ENCODE measurements at places on chromosomes 12 and 14.

DNA sequence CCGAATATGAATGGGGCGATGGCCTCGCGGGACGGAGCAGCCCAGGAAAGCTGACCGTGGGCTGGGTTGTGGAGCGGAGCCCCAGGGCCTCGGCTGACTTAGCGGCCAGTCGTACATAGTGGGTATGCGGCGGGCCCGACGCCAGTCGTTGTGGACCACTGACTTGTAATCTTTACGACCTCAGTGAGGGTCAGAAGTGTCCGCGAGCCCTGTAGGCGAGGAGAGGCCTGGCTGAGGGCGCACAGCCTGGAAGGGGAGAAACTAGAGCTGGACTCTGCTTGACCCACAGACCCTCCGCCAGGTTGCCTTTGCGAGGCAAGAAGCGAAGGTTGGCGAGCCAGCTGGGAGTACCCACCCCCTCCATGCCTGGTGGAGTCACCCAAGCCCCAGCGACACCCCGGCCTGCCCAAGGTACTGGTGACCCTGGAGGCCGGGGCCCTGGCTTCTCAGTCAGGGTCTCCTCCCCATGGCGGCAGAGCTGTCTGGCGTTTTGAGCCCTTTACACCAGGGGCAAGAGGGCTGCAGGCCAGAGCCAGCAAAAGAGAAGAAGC, 15.6 kb upstream of the DYNC1H1 start:
- DNase-seq: no peak

GRCh38 chr12:42283739-42284138, 42.2 kb downstream of the ZCRB1 start:
- no peak for DNase-seq

GRCh38 chr12:4984344-4984743, 59.3 kb upstream of the KCNA5 start:
- DNase-seq: no peak

DNA sequence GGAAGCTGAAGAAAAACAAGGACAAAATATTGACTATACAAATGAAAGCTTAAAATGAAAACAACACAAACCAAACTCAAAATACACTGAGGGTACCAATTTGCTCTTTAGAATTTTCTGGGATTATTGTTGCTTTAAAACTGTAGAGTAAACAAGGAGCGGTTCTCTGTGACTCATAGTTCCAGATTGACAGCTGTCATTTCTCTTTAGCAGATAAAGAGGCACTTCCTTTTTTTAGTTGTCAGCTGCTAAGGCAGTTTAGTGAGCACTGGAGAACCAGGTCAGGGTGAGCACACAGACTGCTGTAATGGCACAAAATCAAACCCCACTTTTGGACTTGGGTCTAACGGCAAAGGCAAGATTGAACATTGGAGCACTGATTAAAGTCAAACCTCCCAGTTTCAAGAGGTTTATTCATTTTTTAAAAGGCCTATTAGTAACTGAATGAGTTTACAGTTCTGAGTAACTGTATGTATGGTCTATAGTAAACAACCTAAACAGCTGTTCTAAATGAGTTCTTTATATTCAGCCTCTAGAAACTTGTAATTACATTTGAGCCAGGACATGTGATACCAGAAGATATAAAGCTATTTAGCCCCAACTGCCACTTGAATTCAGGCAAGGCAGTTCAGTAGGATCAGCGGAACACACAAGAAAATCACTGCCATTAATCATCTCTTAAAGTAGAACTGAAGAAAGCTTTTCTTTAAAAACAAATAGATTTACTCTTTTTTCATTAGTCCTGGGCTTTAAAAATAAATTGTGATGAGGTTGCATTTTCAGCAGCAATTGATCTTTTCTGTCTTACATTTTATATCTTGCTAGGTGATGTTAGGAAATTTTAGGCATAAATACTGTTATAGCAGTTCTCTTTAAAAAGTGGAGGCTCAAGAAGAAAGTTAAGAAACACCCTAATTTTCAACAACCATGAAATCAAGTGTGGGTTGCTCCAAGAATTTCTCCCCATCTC, 71.7 kb upstream of the PRICKLE1 start:
- no peak for DNase-seq

- DNase-seq: no peak
These were observed 212.9 kb downstream of the NRXN3 start for GRCh38 chr14:78383060-78383459.

- no peak for DNase-seq
These were observed 145.8 kb upstream of the SOX5 start for GRCh38 chr12:24095245-24095644.

GRCh38 chr14:80164991-80165721, 46.1 kb downstream of the DIO2 start:
- DNase-seq: no peak

GRCh38 chr14:35114036-35114435, 7.8 kb downstream of the PPP2R3C start:
- DNase-seq: no peak

- no peak for DNase-seq
These were observed 92.8 kb downstream of the NINJ2 start for GRCh38 chr12:570435-570920.

DNA sequence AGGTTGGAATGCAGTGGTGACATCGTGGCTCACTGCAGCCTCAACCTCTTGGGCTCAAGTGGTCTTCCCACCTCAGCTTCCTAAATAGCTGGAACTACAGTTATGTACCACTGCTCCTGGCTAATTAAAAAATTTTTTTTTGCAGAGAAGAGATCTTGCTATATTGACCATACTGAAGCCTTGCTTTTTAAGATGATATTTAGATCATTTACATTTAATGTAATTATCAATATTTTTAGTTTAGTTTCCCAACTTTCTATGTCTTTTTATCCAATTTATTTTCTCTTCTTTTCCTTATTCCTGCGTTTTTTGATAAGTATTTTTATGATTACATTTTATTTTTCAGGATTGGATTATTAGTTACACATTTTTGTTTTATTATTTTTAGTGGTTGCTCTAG, 340.1 kb downstream of the APAF1 start:
- DNase-seq: no peak

- no peak for DNase-seq
These were observed 258.1 kb downstream of the IPO8 start for GRCh38 chr12:30437616-30438015.

- DNase-seq: no peak
These were observed 70.9 kb downstream of the PIK3C2G start for GRCh38 chr12:18332173-18332572.

- DNase-seq: no peak
These were observed 21.4 kb upstream of the DRAM1 start for GRCh38 chr12:101855976-101856375.

DNA sequence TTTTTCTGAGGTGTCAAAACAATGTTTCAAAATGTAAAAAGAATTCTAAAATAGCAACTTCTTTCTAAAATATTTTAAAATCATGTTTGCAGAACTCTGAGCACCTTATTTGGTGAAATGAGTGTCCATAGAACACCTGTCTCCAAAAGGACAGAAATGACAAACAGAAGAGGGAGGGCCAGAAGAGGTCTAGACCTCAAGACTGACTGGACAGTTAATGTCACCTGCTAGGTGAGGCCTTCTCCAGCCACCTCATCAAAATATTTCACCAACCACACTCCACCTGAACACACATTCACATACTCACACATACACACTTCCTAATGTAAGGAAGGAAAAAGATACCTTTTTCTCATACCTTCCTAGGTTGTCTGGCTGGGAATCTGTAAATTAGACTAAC, 147.8 kb upstream of the PLEKHA5 start:
- DNase-seq: no peak

GRCh38 chr12:103431387-103431786, 64.4 kb downstream of the C12orf42 start:
- no peak for DNase-seq

GRCh38 chr12:96219700-96220206, 25.6 kb downstream of the ELK3 start:
- no peak for DNase-seq

DNA sequence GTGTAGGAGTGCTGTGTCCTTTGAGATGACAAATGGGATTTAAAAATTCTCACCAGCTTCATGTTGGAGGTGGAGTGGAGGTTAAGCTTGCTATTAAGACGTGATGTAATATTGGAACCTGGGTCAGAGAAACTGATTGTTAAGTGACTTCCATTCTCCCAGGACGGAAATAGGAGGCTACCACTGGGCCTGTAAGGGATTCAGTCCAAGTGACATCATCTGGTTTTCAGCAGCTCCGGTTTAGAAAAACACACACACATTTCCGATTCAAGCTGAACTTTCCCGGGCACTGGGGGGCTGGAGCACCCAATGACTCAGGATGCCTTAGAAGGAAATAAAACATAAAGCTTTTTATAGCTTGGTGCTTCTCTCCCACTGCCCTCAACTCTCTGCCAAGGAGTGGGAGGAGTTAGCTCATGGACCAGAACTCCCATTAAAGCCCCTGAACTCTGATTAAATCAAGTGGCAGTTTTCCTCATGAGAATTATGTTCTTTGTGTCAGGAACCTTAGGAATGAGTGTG, 12.4 kb downstream of the CALM1 start:
- no peak for DNase-seq

- no peak for DNase-seq
These were observed 303.3 kb downstream of the MED13L start for GRCh38 chr12:115973968-115974724.

DNA sequence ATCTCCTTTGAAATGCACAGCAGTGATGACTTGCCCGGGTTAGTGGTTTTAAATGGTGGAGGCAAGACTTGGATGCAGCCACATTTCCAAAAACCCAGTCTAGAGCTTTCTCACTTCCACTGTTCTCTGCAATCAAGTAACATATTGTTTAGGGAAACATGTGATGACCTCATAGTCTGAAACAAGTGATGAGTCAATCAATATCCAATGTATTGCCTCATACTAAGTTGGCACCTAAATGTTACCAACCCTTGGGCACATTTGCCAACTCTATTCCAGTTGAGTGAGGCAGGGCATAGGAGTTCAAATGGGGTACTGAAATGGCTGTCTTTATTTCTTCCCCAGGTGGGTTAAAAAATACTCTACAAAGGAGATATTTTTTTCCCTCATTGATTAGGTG, 1105.4 kb downstream of the VRK1 start:
- no peak for DNase-seq

DNA sequence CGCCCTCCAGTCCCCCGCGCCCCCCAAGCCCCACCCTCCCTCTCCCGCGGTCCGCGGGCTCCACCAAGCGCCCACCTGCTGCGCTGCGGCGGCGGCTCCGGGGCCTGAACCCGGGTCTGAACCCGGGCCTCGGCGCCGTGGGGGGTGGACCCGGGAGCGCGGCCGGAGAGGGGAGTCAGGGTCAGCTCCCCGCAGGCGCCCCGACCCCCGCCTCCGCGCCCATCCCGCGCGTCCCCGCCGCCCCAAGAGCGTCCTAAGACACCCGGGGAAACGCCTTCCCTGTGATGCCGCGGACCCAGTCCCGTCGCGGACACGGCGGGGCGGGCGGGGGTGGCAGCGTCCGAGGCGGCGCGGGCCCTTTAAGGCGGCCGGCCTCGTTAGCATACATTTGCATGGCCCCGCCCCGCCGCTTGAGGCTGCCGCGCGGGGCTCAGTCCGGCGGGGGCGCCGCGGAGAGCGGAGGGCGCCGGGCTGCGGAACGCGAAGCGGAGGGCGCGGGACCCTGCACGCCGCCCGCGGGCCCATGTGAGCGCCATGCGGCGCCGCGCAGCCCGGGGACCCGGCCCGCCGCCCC, at the start of gene MMP17:
Gene MMP17 (plus strand): TSS at position 433 of the 574 bp plus-strand sequence. CDS start 102 bp downstream, at position 535.
- DNase-seq: peak; percentile 19

- no peak for DNase-seq
These were observed 101.5 kb downstream of the ELK3 start for GRCh38 chr12:96295532-96296160.

- DNase-seq: no peak
These were observed 38.3 kb downstream of the PRMT8 start for GRCh38 chr12:3529281-3529680.

DNA sequence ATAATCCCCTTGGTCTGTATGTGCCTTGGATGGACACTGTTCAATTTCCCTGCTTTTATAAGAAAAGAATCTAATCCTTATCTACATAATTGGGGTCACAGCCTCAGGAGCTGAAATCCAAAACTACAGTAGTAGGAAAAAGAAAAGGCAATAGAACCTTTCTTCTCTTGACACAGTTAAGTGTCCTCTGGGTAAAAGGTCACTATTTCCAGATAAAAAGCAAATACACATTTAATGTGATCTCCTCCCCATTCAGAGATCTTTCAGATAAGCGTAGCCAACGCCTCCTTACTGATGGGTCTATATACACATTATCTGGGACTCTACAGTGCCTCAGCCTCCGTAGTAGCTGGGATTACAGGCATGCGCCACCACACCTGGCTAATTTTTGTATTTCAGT, 73.4 kb downstream of the CLIP1 start:
- DNase-seq: no peak

DNA sequence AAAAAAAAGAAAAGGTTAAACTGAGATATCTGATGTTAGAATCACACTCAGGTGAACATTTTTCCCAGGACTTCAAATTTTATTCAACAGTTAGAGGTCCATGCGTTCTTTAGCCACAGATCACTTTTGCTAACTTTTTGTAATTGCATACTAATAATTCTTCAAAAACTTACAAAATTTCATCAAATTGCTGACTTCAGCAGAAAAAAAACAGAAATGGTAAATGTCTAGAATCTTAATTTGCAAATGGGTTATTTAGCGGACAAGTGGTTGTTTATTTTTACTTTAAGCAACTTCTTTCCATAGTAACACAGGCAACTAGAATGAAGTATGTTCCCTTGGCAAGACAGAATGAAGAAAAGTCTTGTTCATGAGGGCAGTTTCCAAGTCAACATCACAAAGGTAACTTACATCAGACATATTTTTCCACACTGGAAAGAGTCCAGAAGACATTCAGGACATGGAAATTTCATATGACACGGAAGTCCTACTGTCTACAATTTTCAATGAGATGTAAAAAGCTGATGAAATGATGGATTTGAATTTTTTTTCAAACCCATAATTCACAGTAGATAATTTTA, 62.5 kb upstream of the SOX5 start:
- DNase-seq: no peak

GRCh38 chr14:37098132-37098531, 74.3 kb downstream of the SLC25A21 start:
- DNase-seq: no peak

DNA sequence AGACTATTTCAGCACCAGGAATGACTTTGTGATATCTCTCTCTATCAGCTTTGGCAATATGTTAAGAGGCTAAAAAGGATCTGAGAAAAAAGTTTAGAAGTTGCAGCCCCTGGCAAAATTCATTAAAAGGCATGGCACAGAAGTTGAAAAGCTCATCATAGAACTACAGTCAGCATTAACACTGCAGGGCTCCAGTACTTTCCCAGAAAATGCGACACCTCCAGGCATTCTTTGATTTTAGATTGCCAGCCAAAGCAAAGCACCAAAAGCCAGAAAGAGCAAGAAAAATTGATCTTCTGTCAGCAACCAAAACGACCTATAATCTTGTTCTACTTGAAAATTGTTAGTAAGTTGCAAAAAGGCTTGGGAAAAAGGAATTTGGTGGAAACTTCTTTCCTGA, 713.5 kb downstream of the FSCB start:
- DNase-seq: no peak
